ENCODE measurements at places on chromosomes 11 and 22. TPM values are rescaled to one million over a fixed set of nuclear protein-coding genes. Genes with fewer than 3 reads are reported as not detected.
A peak's percentile ranks its signal among the peaks of the same experiment; 100 is the strongest.

- peak; percentile 18 for DNase-seq
These were observed 9.0 kb downstream of the IGLL5 start for GRCh38 chr22:22896601-22897000.

GRCh38 chr11:85539740-85540139 is 87.4 kb downstream of the DLG2 start:
- DNase-seq = no peak

- no peak for DNase-seq
These were observed 33.3 kb downstream of the CD6 start for GRCh38 chr11:61004761-61005181.

DNA sequence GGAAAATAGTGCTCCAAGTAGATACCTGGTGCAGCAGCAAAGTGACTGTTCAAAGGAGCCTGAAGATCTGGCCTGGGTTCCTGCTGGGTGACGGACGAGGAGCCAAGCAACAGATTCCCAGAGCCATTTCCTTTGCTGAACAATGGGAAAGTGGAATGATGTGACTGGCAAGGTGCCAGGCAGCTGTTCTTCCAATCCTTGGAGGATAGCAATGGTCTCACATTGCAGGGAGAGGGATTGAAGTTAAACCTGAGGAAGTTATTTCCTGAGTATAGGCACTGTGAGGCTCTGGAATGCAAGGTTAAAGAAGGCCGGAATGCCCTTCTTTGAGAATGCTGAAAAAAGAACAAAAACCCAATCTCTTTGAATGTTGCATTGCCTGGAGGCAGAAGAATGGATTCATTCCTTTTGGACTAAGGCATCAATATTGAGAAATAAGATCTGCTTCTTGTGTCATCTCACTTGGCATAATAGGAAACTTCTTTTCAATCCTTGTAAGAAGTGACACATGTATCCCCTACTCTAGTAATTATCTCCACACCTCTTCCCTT is 223.8 kb downstream of the BLID start:
- DNase-seq = peak; percentile 87

DNA sequence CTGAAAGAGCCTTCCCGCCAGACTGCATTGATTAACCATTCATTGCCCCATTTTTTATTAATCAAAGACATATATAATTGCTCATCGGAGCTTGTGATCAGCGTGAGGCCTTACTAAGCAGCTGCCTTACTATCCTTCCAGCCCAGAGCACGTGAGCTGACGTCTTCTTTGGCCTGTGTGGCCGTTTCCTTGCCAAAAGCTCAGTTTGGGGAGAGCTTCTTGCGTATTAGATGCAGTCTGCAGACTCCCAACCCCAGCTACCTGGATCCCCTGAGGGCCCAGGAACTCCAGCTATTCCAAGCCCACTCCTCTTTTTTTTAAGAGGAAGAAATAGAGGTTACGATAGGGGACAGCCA is 784 bp upstream of the SLC43A3 start:
- DNase-seq = peak; percentile 96

DNA sequence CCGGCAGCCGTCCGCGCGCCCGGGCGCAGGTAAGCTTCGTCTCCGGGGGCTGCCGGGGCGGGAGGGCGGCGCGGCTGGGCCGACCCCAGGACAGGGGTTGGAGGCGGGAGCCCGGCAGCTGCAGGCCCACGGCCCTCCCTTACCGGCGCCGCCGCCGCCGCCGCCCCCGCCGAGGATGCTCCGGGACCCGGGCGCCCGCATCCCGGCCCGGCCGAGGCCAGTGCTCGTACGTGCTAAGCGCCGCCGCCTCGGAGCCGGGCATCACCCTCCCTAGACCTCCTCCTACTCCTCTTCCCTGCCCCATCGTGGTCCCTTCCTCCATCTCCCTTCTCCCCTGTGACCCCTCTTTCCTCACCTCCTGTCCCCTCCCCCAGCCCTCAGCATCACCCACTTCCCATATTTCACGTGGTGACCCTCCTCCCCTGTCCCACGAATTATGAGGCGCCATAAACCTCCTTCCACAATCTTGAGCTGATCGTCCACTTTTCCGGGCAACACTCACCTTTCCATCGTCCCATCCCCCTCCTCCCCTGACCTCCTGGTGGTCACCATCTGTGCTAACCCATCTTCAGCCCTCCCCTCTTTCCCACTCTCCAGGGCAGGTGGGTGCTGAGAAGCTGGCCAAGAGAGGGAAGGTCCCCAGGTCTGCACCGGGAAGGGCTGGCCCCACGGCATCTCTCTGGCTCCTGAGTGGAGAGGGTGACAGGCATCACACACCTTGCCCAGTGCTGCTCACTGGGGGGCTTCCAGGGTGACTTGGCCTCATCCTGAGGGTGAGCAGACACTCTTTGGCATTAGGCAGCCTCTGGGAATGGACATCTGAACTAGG is 612 bp downstream of the ASPHD2 start:
- no peak for DNase-seq

GRCh38 chr11:8408151-8408941 is 144.7 kb upstream of the LMO1 start:
- DNase-seq = no peak

DNA sequence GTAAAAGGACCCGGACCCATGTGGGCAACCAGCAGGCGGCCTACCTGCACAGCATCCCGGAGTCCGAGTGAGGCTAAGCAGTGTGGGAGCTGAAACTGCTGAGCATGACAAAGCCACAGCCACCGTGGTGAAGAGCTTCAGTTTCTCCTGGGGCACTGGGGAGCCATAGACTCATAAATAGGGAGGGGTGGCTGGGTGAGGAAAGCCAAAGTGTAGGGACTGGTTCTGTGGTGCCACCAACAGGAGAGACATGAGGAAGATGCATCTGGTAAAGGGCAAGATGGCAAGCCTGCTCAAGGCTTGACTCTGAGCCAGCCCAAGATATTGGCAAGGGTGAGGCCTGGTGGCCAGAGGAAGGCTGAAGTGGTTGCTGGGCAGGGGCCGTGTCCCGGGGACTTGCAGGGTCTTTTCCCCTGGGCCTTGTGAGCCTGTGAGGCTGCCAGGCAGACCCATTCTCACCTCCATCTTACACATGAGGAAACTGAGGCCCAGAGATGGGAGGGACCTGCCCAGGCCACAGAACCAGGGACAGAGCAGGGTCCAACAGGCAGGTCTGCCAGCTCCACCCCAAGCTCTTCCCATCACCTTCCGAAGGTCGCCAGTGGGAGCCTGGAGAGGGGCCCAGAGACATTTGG is 30.4 kb downstream of the CYTH4 start:
- DNase-seq = no peak

- DNase-seq = no peak
These were observed 33.5 kb upstream of the GNAZ start for GRCh38 chr22:23036684-23037428.

- DNase-seq = no peak
These were observed 2.5 kb upstream of the RCN1 start for GRCh38 chr11:32088117-32088941.

- DNase-seq = no peak
These were observed 12.2 kb downstream of the BCR start for GRCh38 chr22:23192558-23192957.

DNA sequence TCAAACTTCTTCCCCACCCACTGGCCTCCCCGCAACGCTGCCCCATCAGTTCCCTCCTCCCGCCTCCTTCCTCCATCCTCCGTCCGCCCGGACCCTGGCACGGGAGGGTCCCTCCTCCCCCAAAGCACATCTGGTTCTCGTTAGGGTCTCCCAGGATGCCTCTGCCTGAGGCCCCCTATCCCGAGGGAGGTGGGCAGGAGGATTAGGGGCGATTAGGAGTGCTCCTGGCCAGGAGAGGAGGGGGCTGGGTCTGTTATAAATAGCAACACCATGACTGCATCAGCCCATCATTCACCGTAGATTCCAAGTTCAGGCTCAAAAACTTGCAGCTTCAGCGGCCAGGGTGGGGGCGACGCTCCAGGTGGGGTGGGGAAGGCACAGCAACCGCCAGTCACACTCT is 10.4 kb downstream of the MYRF start:
- DNase-seq = no peak

GRCh38 chr11:117597071-117597470 is 199.9 kb downstream of the DSCAML1 start:
- no peak for DNase-seq

- DNase-seq = no peak
These were observed 95.4 kb downstream of the MYO18B start for GRCh38 chr22:25837288-25837900.

- no peak for DNase-seq
These were observed 31.5 kb downstream of the CD44 start for GRCh38 chr11:35170503-35170902.

Gene LMO1
- total RNA-seq = 7.0 TPM

Gene TNNI2
- 17.7 TPM for total RNA-seq

Gene TMEM191C
- 1.9 TPM for total RNA-seq

Gene ZBTB44
- 41.2 TPM for total RNA-seq

Gene KCTD14
- 1.6 TPM for total RNA-seq

Gene MFRP
- total RNA-seq = not detected

Gene OR5B21
- total RNA-seq = not detected

Gene SMIM35
- not detected for total RNA-seq

Gene CTSW
- total RNA-seq = not detected

All from lower leg skin (tissue), 4 donors.